Stomach (tissue), 19 donors: ENCODE measurements at places on chromosomes 6 and 20. TPM values are rescaled to one million over a fixed set of nuclear protein-coding genes. Genes with fewer than 3 reads are reported as not detected.

STK4 gene
- total RNA-seq = 29.3 TPM

SRSF3 gene
- total RNA-seq = 160 TPM

CTCFL gene
- not detected for total RNA-seq

CCN6 gene
- not detected for total RNA-seq

CCM2L gene
- not detected for total RNA-seq

GRCh38 chr6:20911712-20912111, 377.5 kb downstream of the CDKAL1 start:
- no peak overlapping the region for H3K27ac ChIP-seq
- no peaks in the 10 kb centered on the region for H3K36me3 ChIP-seq
- no peak overlapping the region for H3K4me3 ChIP-seq
- no peaks in the 10 kb centered on the region for H3K27me3 ChIP-seq
- no peak for DNase-seq

DNA sequence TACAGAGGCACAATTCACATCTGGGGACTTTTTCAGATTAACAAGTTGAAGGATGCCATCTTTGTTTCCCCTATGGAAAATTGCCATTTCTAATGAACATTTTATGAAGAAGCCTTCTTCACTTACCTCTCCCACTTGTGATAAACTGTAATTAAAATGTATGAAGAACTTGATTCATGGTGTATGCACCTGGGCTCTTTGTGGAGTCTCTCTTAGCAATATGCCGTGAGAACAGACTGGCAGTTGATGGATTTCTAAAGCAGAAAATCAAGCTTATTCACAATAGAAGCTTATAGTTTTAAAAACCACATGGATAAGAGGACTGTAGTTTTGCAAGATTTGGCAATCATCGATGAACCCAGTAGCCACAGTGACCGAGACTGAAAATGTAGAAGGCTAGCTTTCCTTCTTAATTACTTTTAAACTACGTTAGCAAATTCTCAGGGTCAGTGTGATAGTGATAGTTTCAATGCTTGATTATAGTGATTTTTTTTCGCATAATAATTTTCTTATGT, 270.6 kb downstream of the PRL start:
- H3K4me1 ChIP-seq = peaks cover 34% of the 10 kb centered on the region
- no peak overlapping the region for H3K4me3 ChIP-seq
- no peaks in the 10 kb centered on the region for H3K27me3 ChIP-seq
- H3K36me3 ChIP-seq = no peaks in the 10 kb centered on the region
- peak overlapping the region; percentile 78 for H3K27ac ChIP-seq

- H3K27ac ChIP-seq = no peak overlapping the region
- DNase-seq = no peak
- H3K27me3 ChIP-seq = peaks cover 7% of the 10 kb centered on the region
- no peaks in the 10 kb centered on the region for H3K36me3 ChIP-seq
- H3K4me1 ChIP-seq = no peaks in the 10 kb centered on the region
Observed at GRCh38 chr20:24723647-24724352, 225.3 kb upstream of the CST7 start.

DNA sequence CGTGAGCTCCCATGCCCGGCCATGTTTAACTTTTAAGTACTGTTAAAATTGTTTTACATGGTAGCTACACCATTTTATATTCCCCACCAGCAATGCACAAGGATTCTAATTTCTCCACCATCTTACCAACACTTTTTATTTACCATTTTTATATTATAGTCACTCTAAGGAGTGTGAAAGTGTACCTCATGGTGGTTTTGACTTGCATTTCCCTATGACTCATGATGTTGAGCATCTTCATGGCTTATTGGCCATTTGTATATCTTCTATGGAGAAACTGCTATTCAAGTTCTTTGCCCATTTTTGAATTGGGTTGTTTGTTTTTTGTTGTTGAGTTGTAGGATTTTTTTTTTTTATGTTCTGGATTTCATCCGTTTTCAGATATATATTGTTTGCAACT, 15.6 kb upstream of the BPHL start:
- H3K27me3 ChIP-seq = no peaks in the 10 kb centered on the region
- no peak overlapping the region for H3K27ac ChIP-seq
- peaks cover 95% of the 10 kb centered on the region for H3K36me3 ChIP-seq
- no peak overlapping the region for H3K4me3 ChIP-seq
- DNase-seq = no peak

DNA sequence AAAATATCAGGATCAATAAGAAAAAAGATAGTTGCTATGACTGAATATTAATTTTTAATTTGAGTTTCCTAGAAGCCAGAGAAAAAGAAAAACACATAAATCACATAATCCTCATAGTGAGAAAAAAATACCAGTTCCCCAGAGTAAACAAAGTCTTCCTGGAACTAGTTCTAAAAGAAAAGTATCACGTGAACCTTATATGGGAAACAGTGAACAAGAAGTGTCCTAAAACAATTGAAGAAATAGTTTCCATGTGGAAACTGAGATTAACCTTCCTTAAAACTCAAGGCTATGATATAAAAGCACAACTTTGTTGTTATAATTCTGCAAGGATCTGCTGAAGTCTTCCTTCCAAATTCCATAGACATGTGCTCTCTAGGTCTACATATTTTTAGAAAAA, 50.6 kb downstream of the RCAN2 start:
- H3K4me1 ChIP-seq = no peaks in the 10 kb centered on the region
- peak overlapping the region; percentile 43 for H3K27ac ChIP-seq
- no peak for DNase-seq
- no peaks in the 10 kb centered on the region for H3K36me3 ChIP-seq
